Fibroblast of lung (primary cell): ENCODE measurements at places on chromosomes 5 and 9. TPM values are rescaled to one million over a fixed set of nuclear protein-coding genes. Genes with fewer than 3 reads are reported as not detected.

The FOXD4L5 gene
- polyA plus RNA-seq = not detected in 2 replicates

The CCDC152 gene
- 1.4 and 3.3 TPM in 2 replicates for polyA plus RNA-seq

GRCh38 chr5:56303511-56303910, 70.4 kb upstream of the ANKRD55 start:
- DNase-seq = no peak

DNA sequence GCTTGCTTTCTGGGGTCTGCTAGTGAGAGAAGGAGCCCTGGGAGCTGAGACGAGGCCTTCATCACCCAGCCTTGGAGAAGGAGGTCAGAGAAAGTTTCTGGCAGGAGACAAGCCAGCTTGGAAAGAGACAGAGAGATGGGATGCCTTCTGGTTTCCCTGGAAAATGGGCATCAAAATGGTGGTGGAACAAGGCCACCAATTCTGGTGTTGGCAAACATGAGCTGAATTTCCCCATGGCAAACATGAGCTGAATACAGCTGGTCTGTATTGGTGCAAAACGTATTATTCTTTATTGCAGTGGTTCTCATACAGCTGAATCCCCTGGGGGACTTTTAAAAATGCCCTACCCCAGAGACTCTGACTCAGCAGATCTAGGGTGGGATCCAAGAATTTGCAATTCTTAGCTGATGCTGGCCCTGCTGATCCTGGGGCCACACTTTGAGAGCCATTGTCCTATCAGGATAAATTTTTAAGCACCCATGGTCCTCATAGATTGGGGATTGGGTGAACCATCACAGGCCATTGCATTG, 39.1 kb upstream of the S1PR3 start:
- no peak for DNase-seq

DNA sequence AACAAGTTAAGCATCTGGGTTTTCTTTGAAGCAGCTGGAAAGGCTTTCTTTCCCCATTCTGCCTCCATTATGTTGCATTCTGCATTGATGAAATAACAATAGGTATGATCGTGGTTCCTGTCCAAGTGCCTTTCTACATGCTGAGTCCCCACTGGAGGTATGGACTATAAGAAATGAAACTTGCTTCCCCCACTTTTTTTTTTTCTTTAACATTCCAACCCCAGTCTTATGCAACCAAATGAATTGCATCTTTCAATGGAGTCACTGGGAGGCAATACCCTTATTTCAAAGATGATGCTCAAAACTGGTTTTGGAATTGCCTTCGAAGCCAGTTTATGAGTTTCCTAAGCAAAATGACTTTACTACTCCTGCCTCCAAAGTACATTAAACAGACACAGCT, 58.9 kb downstream of the ARSB start:
- DNase-seq = no peak

DNA sequence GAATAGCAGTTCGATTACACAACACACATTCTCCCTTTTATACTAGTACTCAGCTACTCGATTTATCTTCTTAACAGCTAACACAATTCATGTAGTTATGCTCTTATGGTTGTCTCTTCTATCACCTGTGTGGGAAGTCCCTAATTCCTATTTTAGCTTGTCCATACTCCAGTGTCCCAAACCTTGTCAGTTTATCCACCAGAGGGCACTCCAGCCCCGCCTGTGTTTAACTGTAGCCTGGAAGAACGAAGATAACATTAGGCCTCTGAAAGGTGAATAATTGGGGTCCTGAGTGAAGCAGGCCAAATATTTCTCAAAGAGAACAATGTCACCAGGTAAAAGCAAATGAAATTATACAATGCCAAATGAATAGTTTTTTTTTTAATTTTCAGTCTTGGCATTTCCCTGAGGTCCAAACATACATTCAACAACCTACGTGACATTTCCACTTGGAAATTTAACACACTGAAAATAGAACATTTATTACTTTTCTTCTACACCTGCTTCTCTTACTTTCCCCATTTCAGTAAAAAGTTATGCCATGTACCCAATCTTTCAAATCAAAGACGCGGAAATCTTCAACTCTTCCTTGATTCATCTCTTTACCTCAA, 560.7 kb downstream of the HTR1A start:
- peak; percentile 17 for DNase-seq

DNA sequence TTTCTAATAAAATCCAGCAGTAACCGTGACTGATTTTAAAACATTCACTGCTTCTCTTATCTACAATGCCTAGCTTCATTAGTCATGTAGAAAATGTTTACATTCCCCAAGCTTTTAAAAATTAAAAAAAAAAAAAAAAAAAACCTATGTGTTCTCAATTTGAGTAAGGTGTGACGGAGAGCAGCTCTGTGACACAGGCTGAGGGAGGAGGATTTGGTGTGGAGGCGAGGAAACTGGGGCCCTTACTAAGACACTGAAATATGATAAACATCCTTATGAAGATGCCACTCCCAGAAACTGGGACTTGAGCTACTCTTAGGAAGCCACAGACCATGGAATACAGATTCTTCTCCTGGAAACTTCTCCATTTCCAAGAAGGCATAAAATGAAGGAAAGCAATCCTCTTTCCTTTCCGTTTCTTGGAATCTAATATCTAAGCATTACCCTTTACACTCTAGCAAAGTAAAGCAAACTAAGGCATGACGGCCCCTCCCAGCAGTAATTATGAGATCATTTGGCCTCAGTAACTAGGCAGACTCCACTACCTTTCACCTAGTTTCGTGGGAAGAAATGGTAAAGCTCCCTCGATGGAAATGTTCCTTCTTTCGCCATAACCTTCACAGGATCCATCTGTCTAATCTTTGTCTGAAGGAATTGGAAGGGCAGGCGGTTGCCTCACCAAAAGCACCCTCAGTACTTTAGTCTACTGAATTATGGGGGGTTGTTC, 23.5 kb downstream of the GRAMD2B start:
- DNase-seq = peak; percentile 70

- no peak for DNase-seq
Measured at GRCh38 chr9:124964604-124965003, 23.7 kb upstream of the GOLGA1 start.
